ENCODE measurements at places on chromosomes 1 and 21.

GRCh38 chr1:210214573-210215409 is 17.8 kb upstream of the SERTAD4 start:
- DNase-seq, result no peak

DNA sequence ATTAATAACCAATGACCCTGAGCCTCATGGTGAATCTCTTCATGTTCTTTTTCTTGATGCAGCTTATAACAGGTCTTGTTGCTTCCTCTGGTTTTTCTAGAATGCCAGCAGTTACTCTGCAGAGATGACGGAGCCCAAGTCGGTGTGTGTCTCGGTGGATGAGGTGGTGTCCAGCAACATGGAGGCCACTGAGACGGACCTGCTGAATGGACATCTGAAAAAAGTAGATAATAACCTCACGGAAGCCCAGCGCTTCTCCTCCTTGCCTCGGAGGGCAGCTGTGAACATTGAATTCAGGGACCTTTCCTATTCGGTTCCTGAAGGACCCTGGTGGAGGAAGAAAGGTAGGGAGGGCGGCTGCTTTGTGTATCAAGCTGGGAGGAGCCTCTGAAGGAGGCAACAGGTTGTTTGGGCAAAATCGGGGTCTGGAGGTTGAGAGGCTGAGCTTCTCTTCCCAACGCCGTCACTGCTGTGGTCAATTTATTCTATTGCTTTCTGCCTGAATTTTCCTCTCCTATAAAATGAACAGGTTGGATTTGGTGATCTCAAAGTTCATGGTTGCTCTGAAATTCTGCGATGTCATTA is 6.7 kb downstream of the ABCG1 start:
- no peak for DNase-seq

DNA sequence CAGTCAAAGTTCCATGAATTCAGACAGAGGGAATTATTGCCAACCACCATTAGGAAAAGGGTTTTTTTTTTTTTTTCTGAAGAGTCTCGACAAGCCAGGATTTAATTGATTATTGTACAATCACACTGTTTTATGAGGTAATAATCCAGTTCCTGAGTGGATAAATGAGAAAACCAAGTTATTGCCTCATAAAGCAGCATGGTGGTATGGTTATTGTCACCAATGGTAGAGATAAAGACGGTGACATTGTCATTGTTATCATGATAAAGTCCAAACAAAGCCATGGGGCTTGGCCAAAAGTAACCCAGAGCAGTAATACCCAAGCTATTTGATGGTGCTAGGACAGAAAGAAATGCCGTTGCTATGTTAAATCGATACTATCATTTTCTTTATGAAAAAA is 232.8 kb downstream of the USH2A start:
- no peak for DNase-seq

- DNase-seq, result no peak
Observed at GRCh38 chr1:228884196-228884595, 148.9 kb downstream of the RHOU start.

DNA sequence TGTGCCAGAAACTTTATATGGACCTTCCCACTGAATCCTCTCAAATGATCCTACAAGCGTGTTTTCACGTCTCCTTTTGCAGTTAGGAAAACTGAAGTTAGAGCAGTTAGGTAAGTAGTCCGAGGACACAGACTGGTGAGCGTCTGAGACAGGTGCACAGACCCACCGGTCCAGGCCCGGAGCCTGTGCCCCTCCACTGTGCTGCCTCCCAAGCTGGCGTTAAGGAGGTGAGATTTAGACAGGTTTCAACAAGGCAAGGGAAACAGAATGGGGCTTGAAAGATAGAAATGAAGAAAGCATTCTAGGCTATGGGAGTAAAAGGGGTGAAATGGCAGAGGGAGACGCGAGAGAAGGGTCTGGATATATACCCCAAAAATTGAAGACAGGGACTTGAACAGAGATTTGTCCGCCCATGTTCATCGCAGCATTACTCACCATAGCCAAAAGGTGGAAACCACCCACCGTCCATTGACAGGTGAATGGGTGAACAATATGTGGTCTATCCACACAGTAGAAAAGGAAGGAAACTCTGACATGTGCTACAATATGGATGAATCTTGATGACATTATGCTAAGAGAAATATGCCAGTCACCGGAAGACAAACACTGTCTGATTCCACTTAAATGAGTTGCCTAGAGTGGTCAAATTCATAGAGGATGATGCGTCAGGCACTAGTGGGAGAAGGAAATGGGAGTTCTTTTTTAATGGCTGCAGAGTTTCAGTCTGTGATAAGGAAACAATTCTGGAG is 15.7 kb upstream of the PKP1 start:
- no peak for DNase-seq

DNA sequence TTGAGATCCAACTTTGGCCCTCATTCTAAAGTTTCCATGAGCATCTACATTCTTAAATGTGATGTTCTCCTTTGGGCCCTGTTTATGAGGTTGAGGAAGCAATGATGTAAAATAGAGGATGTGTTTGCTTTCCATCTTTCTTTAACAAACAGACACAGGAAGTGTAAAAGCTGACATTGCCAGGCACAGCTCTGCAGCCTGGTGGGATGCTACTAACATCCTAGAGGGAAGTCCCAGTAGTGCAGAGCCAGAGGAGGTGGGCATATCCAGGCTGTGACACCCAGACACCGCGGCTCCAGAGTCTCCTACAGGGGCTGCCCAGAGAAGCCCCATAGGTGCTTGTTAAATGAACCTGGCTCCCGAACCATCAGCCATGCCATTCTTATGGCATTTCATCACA is 16.2 kb downstream of the OLFML2B start:
- no peak for DNase-seq

Measured in smooth muscle cell of the brain vasculature (primary cell).